Sigmoid colon (tissue), 7 donors: ENCODE measurements at places on chromosomes 2 and 18. TPM values are rescaled to one million over a fixed set of nuclear protein-coding genes. Genes with fewer than 3 reads are reported as not detected.

GRCh38 chr2:196440413-196440812 lies 199.1 kb upstream of the CCDC150 start:
- no peak for DNase-seq

DNA sequence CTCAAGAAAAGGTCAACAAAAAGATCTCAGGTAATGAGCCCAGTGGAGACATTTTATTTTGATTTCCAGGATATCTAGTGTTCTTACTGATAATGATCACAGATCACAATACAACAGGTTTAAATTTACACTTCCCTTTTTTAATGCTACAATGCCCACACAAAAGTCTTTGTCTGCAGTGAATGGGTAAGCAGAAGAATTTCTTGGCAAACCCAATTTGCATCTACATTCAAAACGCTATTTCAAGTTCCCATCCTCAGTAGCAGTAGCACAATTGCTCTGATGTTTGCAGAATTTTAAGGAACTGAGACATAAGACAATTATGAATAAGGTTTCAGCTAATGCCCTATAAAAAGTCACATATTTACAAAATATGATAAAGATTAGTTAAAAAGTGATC lies 929.4 kb upstream of the PIK3C3 start:
- DNase-seq: no peak

GRCh38 chr2:172225786-172226185 lies 123.1 kb upstream of the DLX2 start:
- no peak for DNase-seq

- no peak for DNase-seq
Measured at GRCh38 chr2:68100189-68100588, 37.4 kb upstream of the C1D start.

- no peak for DNase-seq
Measured at GRCh38 chr2:49035481-49035880, 118.8 kb downstream of the FSHR start.

DNA sequence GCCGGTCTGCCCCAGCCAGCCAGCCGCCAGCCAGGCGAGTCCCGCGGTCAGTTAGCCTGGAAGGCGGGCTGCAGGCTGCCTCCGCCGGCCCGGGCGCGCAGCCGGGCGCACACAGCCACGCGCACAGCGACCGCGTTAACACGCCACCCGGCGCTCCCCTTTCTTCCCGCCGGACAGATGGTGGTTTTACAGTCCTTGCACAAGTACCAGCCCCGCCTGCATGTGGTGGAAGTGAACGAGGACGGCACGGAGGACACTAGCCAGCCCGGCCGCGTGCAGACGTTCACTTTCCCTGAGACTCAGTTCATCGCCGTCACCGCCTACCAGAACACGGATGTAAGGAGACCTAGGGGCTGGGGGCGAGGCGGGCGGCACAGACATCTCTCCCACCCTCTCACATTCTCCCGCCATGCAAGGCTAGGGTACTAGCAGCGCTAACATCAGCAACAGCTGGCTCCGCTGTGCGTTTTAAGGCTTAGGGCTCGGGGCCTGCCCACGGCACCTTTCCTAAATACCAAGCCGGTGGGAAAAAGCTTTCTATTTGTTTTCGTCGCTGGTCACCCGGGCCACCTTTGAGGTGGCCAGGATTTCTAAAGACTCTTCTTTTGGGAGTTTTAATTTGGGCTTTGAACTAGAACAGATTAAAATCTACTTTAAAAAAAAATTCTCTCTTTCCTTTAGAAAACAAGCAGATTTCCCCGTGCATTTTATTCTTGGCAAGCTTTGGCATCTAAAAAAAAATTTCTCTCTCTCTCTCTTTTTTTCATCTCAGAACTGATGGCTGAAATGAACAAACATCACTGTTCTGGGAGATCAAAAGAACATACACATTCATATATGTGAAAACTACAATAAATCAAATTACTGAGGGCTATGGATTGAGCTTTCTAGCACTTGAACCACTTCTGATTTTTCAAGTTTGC lies 2.9 kb downstream of the TBR1 start:
- DNase-seq: no peak

Gene PMAIP1
- 9.5 TPM for total RNA-seq

Gene CD8A
- not detected for total RNA-seq

Gene DPYSL5
- 0.16 TPM for total RNA-seq

Gene ERFE
- total RNA-seq: 0.71 TPM
